ENCODE measurements at places on chromosomes 13 and 19.

DNA sequence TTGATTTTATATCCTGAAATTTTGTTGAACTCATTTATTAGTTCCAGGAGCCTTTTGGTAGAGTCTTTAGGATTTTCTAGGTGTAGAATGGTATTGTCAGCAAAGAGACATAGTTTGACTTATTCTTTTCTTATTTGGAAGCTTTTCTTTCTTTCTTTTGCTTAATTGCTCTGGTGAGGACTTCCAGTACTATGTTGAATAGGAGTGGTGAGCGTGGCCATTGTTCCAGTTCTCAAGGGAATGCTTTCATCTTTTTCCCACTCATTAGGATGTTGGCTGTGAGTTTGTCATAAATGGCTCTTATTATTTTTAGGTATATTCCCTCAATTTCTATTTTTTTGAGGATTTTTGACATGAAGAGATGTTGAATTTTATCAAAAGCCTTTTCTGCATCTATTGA is 182.2 kb upstream of the SPRY2 start:
- DNase-seq = no peak

GRCh38 chr13:67258482-67258881 is 28.3 kb upstream of the PCDH9 start:
- DNase-seq = no peak

GRCh38 chr13:85771856-85772255 is 27.4 kb downstream of the SLITRK6 start:
- DNase-seq = no peak

DNA sequence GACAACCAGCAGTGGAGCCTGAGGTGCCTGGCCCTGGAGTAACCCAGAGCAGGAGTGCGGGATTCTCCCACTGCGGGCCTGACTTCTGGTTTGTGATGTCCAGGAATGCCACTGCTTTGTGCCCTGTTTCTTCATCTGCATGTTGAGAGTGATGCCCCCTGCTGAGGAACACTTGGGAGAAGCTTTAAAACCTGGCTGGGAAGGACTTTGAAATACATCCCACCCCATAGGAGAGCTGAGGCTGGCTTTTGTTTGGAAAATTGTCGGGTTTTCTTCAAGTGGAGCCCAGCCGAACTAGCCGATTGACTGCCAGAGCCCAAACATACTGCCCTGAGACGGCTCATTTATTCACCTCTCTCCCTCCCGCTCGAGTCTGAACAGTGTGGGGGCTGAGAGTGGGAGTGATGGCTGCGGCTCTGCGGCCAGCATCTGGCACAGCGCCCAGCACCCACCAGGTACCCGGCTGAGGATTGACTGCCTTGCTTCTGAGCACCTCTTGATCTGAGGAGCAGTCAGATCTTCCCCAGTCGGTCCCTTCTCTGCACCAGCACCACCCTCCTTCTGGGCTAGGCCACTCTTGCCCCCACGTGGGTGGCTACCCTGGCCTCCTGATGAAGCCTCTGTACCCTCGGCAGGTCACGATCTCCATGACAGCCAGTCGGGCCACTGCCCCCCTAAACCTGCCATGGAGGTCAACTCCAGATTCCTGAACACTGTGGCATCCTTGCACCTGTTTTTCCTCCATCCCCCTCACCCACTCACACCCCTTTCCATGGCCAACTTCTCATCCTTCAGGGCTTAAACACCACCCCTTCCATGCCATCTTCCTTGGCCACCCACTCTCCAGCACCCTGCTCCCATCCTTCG is 148.9 kb downstream of the SIPA1L3 start:
- DNase-seq = no peak

- no peak for DNase-seq
Measured at GRCh38 chr19:21590867-21591266, 85.5 kb downstream of the ZNF429 start.

- DNase-seq = no peak
Measured at GRCh38 chr19:46251416-46251815, 21.9 kb downstream of the IGFL1 start.

- DNase-seq = no peak
Measured at GRCh38 chr19:7778081-7778480, 15.0 kb downstream of the CLEC4M start.

DNA sequence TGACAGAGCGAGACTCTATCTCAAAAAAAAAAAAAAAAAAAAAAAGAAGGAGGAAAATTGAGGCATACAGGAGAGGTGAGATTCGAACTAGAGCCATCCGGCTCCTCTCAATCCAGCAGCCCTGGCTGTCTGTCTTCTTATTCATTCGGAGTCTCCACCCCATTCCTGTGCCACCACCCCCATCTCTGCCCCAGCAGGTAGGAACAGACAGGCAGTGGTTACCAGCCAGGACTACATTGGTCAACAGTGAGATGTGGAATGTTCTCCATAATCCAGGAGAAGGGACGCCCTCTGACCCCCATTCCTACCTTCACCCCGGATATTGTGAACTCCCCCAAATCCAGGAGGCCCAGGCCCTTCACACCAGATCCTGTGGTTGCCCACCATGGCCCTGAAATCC is 6.6 kb upstream of the S1PR2 start:
- no peak for DNase-seq

GRCh38 chr19:19551853-19552192 is 13.8 kb downstream of the CILP2 start:
- no peak for DNase-seq

- DNase-seq = no peak
Measured at GRCh38 chr19:7505288-7505681, 10.6 kb upstream of the ZNF358 start.

GRCh38 chr13:26956522-26957142 is 196.0 kb upstream of the GPR12 start:
- no peak for DNase-seq

GRCh38 chr13:77437267-77437666 is 98.2 kb upstream of the SCEL start:
- DNase-seq = no peak

GRCh38 chr19:23949611-23950010 is 34.9 kb downstream of the ZNF726 start:
- DNase-seq = peak; percentile 35

GRCh38 chr19:16801600-16802013 is 27.6 kb upstream of the SIN3B start:
- DNase-seq = no peak

DNA sequence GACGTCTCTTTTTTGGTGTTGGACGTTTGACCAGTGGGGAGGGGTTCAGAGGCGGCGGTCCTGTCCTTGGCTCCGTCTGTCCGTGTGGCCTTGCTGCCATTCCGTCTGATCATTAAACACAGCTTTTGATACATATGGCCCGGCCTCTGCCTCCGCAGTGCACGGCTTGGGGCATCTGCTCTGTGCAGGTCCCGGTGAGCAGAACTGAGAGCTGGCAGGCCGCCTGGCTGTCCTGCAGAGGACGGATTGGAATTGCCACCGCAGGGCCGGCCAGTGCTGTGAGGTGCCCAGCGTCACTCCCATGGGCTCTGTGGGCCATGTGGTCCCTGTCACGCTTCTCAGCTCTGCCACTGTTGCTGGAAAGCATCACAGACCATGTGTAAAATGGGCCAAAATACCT is 5.4 kb upstream of the TMPRSS9 start:
- DNase-seq = no peak

DNA sequence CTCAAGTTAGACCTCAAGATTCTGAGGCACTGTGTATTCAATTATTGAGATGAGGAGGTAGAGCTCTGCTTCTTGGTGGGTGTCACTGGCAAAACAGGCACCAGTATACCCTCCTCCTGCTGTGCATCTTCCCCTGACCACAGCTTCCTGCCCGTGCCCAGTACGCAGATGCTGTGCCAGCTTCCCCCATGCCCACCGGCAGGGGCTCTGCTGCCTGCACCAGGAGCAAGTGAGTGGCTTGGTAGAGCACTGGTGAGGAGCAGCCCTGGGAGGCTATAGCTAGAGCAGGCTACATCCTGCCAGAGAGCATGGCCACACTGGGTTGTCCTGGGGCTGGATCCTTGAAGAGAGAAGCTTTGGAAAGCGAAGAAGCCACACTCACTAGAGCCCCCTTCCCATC is 21.0 kb upstream of the RNF17 start:
- no peak for DNase-seq

DNA sequence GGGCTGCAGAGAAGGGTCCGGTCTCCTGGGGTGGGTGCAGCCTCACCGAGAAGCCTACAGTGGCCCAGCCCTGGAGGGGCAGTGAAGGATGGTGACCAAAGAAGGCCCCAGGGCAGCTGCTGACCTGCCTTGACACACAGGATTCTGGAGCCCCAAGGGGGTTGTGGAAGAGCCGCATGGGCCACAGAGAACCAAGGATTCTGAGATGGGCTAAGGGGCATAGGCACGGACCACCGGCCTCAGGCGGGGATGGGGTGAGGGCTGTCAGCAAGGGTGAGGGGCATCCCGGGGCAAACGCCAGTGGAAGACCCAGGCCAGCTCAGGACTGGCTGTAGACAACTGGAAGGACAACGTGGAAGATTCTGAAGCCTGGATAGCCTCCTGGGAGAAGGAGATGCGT is 151.6 kb downstream of the TEX29 start:
- DNase-seq = no peak

- no peak for DNase-seq
Measured at GRCh38 chr13:50918567-50918966, 9.0 kb downstream of the RNASEH2B start.

- no peak for DNase-seq
Measured at GRCh38 chr13:110638814-110639806, 23.8 kb downstream of the NAXD start.

DNA sequence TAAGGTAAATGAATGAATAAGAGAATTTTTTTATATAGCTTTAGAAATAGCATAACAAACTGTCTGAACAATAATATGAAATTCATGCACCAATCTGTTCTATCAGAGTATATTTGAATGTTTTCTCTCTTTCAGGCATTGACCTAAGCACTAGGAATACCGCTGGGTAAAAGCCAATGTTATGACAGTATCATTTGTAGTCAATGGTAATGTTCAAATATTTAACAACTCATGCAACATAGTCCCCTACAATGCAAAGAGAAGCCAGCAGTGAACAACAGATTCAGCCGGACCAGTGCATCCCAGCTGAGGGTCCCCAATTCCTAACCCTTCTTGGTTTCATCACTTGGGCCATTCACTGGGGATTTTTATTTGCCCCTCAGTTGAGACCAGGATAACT is 52.6 kb upstream of the MYCBP2 start:
- DNase-seq = no peak

DNA sequence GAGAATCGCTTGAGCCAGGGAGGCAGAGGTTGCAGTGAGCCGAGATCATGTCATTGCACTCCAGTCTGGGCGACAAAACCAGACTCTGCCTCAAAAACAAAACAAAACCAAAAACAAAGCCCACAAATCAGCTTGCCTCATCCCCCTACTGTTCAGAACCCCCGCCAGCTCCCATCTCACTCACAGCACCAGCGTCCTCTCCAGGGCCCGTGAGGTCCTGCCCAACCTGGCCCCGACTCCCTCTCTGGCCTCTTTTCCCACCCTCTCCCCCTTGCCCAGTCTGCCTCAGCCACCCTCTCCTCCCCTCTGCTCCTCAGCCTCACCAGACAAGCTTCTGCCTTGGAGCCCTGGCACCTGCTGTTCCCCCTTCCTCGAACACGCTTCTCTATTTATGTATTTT is 3.8 kb downstream of the SLC8A2 start:
- DNase-seq = no peak

GRCh38 chr19:40081411-40081810 is 9.3 kb downstream of the ZNF780A start:
- DNase-seq = no peak

DNA sequence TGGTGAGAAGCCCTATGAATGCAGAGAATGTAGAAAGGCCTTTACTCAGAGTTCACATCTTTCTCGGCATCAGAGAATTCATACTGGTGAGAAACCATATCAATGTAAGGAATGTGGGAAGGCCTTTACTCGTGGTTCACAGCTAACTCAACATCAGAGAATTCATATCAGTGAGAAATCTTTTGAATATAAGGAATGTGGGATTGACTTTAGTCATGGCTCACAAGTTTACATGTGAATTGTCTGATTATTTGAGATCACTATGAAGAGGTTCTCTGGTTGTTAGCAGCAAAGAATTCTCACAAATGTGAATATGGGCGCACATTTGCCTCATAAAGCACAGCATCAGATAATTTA is 43.7 kb downstream of the ZNF585A start:
- no peak for DNase-seq

DNA sequence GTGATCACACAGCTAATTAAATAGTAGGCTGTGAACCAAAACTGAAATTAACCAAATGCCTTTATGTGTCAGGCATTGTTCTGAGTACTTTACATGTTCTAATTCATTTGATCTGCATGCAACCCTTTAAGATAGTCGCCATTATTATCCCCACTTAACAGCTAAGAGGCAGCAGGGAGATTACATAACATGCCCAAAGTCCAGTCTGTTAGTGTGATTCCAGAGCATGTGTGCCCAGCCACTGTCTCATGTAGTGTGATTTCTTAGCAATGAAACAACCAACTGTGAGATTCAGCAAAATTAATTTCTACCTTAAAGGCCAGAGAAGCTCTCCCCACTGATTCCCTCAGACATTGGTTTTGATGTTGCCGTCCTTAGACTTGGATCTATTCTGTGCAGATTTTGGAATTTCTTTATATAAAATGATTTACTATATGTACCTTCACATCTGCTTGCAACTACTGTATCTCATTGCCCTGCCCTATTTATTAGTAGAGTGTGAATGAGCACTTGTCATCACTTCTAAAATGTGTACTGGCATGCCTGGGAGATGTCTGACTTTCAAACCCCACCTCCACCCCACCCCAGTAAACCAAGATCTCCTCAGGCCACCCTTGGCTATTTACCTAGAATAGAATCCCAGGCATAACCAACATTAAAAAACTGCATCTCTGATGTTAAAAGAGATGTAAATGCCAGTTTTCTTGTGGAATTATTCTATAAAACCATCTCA is 41.2 kb downstream of the POLR1D start:
- no peak for DNase-seq

DNA sequence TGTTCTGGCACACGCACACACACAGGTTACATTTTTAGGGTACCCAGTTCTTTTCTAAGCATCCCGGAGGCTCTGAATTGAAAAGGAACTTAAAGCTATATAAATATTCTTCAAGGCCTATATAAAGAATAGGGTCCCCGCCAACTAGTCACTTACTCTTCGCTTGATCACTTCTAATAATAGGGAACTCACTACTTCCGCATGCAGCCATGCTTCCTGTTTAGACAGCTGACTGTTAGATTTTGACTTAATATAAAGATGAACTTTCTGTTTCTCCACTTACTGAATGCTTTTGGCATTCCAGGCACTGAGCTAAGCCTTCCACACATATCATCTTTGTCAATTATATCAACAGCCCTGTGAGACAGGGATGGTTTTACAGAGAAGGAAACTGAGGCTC is 259.6 kb downstream of the TSHZ3 start:
- no peak for DNase-seq

GRCh38 chr13:111288276-111288675 is 32.2 kb upstream of the TEX29 start:
- no peak for DNase-seq

GRCh38 chr19:12880551-12881171 is 588 bp downstream of the DNASE2 start:
- no peak for DNase-seq

- no peak for DNase-seq
Measured at GRCh38 chr13:110218581-110219201, 88.3 kb downstream of the COL4A1 start.

GRCh38 chr19:13090511-13091231 is 12.0 kb downstream of the LYL1 start:
- no peak for DNase-seq

GRCh38 chr13:27971236-27971645 is 2.1 kb upstream of the CDX2 start:
- DNase-seq = no peak
